Bronchial smooth muscle cell (primary cell): ENCODE measurements at places on chromosomes 12 and 14. TPM values are rescaled to one million over a fixed set of nuclear protein-coding genes. Genes with fewer than 3 reads are reported as not detected.

The TAS2R8 gene
- total RNA-seq = 0.26 TPM in 1 of 2 replicates, not detected in the other

The TMEM30B gene
- total RNA-seq = 2.0 and 2.8 TPM in 2 replicates

The MTHFD1 gene
- total RNA-seq = 24.2 and 43.3 TPM in 2 replicates

The BIN2 gene
- not detected in 2 replicates for total RNA-seq

The SPX gene
- total RNA-seq = 0.63 TPM in 1 of 2 replicates, not detected in the other
